SHP77 (cell line): ENCODE measurements at places on chromosomes 16 and 17.

DNA sequence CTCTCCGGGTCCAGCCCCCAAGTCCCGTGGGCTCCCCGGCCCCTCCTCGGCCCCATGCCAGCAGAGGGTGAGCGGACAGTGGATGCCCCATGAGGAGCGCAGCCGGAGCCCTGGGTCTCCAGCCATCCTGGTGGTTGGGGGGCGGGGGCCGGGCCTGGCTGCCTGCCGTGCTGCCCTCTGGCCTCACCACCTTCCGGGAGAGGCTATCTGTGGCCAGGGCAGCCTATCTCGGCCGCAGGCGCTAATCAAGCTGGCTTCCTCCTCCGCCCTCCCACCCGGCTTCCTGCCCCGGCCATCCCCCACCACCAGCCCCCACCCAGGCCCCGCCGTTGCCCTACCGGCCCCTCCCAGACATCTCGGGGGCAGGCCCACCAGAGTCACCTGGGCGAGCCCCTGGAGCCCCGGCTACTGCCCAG, 46.8 kb downstream of the ZFPM1 start:
- DNase-seq = no peak

DNA sequence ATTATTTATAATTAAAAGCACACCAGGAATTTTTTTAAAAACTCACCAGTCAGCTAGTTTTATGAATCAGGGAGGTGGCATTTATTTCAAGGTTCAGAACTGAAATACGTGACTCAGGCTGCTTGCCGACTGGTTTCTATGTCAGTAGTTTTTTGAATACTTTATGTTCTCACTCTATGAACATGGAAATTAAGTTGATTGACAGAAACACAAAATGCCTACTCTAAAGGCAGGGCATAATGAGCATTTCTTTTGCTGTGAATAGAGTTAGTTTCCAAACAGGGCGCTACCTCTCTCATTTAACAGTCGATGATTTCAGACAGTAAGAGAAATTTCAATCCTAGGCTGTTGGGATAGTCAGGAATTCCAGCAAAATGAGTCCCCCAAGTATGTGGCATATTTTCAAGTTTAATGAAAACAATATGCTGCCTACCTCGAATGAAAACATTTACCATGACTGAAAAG, 6.7 kb downstream of the HS3ST3B1 start:
- DNase-seq = no peak

DNA sequence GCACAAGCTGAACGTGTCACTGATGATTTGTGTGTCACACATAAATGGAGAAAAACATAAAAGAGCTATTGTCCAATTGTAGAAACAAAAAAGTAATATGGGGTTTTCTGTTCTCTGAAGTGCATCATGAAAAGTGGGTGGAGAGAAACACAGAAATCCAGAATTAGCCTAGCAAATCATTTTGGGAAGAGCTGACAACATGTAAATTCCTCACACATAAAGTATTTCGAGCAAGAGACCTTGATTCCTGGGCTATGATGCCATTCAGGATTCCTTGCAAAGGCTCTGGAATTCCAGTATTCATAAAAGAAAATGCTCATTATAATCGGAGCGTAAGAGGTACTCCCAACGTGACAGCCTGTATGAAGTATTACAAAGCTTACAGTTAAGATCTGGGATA, 1.1 kb downstream of the DCUN1D3 start:
- DNase-seq = no peak

DNA sequence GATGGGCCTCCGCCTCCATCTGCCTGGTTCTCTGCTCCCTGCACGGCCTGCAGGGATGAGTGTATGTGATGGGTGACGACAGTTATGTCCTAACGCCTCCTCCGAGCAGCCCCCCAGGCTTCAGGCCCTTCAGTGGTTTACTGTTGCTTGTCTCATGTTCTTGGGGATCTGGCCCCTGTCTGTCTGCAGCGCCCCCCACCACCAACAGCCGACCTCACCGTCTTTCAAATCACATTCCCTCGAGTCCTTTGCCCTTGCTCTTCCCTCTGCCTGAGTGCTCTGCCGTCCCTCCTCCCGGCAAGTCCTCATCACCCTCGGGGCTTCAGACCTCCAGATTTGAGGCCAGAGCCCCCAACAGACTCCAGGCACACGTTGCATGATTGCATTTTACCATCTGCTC, 18.2 kb downstream of the METTL22 start:
- no peak for DNase-seq

DNA sequence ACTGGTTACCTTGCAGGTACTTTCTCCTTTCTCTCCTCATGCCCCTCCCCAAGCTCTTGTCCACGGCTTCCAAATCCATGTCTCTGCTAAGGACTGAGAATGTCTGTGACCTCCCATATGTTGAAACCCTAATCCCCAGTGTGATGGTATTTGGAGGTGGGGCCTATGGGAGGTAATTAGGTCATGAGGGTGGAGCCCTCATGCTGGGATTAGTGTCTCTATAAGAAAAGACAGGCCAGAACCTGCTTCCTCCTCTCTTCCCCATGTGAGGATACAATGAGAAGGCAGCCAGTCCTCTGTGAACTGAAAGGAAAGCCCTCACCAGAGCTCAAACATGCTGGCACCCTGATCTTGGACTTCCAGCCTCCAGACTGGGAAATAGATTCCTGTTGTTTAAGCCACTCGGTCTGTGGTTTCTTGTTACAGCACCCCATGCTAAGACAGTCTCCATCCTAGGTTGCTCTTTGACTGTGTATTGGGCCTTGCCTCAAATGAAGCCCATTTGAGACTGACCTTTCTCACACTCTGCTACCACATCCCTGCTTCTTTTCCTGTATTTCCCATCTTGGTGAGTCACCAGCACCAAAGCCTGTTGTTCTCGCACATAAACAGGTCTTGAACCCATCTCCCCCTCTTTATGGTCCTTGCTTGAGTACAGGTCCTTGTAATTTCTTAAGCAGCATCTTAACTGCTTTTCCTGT, 135.0 kb downstream of the CDK5R1 start:
- no peak for DNase-seq
